ENCODE measurements at places on chromosomes 4 and X. TPM values are rescaled to one million over a fixed set of nuclear protein-coding genes. Genes with fewer than 3 reads are reported as not detected.

DNA sequence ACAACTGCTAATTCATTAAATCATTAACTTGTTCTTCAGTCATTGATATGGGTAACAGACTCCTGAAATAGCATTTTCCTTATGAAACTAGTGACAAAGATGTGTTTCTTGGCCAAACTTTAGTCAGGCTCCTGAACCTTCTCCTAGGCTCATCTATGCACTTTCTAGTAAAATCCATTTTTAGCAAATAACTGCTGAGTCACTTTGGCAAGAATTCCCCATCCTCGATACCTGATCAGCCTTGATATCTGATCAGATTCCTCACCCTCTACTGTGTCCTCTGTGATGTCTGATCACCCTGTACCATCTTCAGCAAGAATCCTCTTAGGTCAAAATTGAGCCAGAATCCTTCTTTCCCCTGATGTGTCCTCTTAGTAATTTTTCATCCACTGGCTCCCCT lies 161.2 kb upstream of the TAPT1 start:
- no peak for DNase-seq

The ASMT gene
- total RNA-seq: not detected

GRCh38 chr4:74370912-74371311 lies 6.0 kb downstream of the EREG start:
- peak; percentile 15 for DNase-seq

DNA sequence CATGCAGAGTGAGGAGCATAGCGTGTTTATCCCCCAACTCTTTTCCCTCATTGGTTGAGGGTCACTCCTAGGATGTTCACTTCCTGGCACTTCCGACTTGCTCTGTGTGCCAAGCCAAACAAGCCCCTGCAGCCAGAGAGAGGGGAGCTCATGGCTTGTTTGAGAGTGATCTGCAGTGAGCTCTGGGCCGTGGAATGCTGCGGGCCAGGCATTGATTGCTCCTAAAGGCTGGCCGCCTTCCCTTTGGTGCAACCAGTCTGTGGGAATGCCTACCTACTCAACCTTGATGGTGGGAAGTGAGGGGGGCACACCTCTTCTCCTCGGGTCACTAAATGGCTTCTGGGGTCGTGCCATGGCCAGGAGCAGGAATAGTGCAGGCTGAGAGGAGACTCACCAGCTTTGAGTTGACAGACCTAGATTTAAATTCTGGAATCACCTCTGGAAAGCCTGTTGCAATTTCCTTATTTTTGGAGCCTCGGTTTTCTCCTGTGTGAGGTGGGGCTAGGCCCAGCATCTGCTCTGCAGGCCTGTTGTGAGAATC lies 152.0 kb upstream of the STX18 start:
- no peak for DNase-seq

The RTL5 gene
- 1.6 TPM for total RNA-seq

DNA sequence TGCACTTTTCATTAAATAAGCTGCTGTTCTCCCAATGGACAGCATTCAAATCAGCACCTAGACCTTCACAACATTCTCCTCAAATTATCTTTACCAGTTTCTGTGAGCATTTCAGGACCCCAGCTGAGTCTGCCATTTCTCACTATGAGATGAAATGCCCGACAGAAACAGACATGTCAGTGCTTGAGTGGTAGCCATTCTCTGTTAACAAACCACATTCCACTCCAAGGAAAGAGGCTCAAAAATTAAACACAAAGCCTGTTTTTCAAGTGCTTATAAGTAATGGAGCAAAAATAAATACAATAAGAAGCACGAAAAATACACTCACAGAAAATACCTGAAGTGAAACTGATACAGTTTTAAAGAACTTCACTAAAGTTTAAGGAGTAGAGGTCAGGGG lies 320.2 kb upstream of the PRPS2 start:
- no peak for DNase-seq

- no peak for DNase-seq
Observed at GRCh38 chr4:76984127-76984526, 34.6 kb downstream of the SEPTIN11 start.

The OR13H1 gene
- total RNA-seq: not detected

- DNase-seq: no peak
Observed at GRCh38 chr4:75232546-75232945, 281.7 kb downstream of the RCHY1 start.

The TEX13D gene
- not detected for total RNA-seq

DNA sequence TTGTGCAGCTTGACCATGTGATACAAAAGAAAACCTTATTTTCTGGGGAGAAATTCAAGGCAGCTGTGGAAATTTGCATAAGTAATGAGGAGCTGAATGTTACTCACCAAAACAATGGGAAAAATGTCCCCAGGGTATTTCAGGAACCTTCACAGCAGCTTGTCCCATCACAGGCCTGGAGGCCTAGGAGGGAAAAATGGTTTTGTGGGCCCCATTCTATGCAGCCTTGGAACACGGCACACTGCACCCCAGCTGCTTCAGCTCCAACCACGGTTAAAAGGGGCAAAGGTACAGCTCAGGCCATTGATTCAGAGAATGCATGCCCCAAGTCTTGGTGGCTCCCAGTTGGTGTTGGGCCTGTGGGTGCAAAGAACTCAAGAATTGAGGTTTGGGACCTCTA lies 216.1 kb downstream of the MAGEE1 start:
- no peak for DNase-seq

GRCh38 chr4:143939528-143939927 lies 34.2 kb upstream of the GYPE start:
- DNase-seq: no peak

DNA sequence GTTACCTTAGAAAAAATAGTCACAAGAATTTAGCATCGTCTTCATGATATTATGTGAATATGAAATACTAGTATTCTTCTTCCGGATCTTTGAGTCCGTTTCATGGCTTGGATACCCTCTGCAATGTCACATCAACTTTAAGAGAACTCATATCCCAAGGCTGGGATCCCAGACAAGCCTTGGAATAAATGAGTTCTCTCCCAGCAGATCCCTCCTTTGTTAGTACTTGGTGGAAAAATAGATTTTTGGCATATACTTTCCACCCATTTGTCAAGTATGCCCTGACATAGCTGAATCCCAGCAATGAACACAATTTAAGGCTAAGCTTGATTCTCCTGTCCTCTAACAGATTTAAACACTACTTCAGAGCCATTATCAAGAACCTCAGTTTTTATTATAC lies 144.5 kb downstream of the PPARGC1A start:
- no peak for DNase-seq

- no peak for DNase-seq
Observed at GRCh38 chrX:74160816-74161215, 143.2 kb upstream of the ZCCHC13 start.

GRCh38 chrX:5236096-5236495 lies 992.6 kb downstream of the NLGN4X start:
- DNase-seq: no peak

- peak; percentile 32 for DNase-seq
Observed at GRCh38 chr4:185128272-185129119, 14.6 kb upstream of the SLC25A4 start.

GRCh38 chrX:114800719-114801118 lies 216.7 kb downstream of the IL13RA2 start:
- no peak for DNase-seq

- DNase-seq: no peak
Observed at GRCh38 chr4:145148980-145149379, 31.4 kb downstream of the OTUD4 start.

DNA sequence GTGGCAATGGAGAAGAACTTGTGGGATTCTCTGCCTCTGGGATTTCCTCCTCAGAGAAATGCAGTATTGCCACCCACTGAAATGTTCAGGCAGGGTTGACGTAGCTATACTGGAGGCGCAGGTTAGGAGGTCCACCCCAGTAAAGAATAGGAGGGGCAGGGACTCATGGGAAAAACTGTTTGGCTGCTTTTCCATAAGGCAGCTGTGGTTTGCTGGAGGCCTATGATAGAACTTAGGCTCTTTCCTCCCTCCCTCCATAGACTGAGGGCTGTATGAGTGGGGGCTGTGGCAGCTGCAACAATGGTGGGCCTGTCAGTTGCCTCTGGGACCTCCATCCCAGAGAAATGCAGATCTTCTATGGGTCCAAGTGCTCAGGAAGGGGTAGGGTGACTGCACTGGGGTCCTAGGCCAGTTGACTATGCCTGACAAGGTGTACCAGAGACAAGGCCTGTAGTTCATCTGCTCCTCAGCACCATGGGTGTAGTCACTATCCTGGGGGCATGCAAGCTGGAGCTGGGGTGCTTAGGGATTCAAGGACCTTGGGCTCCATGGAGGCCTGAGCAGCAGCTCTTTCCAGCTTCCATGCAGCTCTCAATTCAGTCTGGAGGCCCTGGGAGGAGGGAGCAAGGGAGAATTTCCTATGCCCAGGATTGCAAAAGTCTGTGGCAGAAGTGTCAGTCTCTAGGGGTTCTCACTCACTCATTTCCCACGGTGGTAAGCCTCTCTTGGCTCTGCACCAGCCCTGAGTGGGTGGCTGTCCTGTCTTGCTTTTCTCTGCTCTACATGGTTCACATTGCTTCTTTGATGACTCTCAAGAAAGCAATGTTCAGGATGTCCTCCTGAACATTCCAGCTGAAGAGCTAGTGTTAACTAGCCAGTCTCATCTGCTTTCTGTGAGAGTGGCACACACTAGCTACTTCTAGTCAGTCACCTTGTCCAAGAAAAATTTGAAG lies 353.0 kb downstream of the IDS start:
- DNase-seq: no peak

- DNase-seq: no peak
Observed at GRCh38 chr4:70315928-70316327, 18.9 kb upstream of the CABS1 start.

GRCh38 chrX:42399632-42400024 lies 378.3 kb downstream of the PPP1R2C start:
- no peak for DNase-seq

- peak; percentile 24 for DNase-seq
Observed at GRCh38 chrX:134669378-134670098, 11.3 kb upstream of the PLAC1 start.

GRCh38 chr4:120354381-120354780 lies 287.7 kb upstream of the MAD2L1 start:
- no peak for DNase-seq

DNA sequence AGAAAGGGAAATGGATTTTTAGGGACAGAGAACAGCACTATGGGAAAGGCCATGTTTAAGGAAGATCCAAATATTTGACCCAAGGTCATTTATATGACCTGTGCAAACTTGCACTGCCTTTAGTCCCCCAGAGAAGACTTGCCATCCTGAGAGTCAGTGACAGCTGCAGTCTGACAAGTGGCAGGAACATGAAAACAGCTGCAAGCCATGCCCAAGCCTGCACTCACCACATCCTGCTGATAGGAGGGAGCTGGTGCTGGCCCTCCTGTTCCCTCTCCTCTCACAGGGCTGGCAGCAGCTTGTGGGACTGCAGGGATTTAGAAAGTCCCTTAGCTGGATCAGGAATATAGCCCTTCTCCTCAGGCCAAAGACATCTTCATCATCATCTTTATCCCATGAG lies 187.7 kb downstream of the RAP1GDS1 start:
- DNase-seq: no peak

DNA sequence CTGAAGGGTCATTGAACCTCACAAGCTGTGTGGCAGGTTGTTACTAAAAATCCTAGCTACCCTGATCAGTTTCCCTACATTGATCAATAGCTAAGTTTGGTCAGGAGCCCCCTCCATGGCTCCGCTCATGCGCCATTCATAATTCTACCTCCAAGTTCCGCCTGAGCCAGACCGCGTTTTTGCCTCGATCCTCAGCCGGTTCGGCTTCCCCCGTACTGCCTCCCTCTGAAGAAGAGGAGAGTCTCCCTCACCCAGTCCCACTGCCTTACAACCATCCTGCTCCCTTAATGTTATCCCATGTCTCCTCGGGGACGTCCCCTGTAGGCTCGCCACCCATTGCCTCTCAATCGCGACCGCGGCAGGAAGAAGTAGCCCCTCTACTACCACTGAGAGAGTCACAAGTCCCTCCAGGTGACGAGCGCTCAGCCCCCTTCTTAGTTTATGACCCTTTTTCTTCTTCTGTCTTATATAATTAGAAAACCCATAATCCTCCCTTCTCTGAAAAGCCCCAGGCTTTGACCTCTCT lies 158.2 kb downstream of the DEFB131A start:
- no peak for DNase-seq

The FOXP3 gene
- not detected for total RNA-seq

The OTUD4 gene
- total RNA-seq: 37.9 TPM

DNA sequence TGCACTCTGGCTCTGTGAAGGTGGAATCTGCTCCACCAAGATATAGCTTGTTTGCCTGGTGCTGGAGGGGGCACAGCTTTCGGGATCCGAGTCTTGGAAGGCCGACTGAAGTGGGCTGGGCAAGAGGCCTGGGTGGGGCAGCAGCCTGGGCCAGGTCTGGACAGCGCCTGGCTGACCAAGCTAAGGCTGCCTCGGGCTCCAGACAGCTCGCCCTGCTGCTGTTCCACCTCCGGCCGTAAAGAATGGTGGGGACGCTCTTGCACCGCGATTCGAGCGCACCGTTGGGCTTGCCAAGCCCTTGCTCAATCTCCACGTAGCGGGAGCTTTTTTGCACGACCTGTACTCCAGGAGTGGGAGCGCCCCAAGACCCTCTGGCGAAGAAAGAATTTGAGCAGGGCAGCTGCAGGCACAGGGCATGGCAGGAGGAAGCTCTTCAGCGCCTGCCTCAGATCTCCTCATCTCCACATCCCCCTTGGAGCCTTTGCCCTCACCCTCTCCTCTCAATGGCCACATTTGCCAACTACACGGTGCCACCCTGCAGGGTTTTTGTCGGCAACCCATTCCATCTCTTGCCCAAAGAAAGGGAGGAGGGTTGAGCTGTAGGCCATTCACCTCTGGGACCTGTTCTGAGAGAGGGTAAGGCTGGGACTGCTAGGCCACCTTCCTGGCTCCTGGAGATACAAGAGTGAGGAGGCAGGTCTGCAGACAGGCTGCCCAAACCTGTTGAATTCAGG lies 18.9 kb downstream of the CNGA2 start:
- peak; percentile 69 for DNase-seq

The RHOXF1 gene
- total RNA-seq: not detected

- no peak for DNase-seq
Observed at GRCh38 chrX:52504551-52504950, 8.9 kb downstream of the XAGE1A start.

GRCh38 chr4:139374251-139374650 lies 72.0 kb upstream of the NDUFC1 start:
- no peak for DNase-seq

GRCh38 chr4:2925931-2926860 lies 37.0 kb downstream of the NOP14 start:
- peak; percentile 10 for DNase-seq

Data from body of pancreas (tissue), 4 donors.